Posterior vena cava (tissue), 2 donors: ENCODE measurements at places on chromosomes 7 and 10.

GRCh38 chr10:14691359-14691758 is 83.3 kb downstream of the FAM107B start:
- DNase-seq = no peak

GRCh38 chr7:24728503-24729364 is 28.5 kb downstream of the GSDME start:
- DNase-seq = no peak

GRCh38 chr10:86687750-86688149 is 19.4 kb downstream of the LDB3 start:
- no peak for DNase-seq

DNA sequence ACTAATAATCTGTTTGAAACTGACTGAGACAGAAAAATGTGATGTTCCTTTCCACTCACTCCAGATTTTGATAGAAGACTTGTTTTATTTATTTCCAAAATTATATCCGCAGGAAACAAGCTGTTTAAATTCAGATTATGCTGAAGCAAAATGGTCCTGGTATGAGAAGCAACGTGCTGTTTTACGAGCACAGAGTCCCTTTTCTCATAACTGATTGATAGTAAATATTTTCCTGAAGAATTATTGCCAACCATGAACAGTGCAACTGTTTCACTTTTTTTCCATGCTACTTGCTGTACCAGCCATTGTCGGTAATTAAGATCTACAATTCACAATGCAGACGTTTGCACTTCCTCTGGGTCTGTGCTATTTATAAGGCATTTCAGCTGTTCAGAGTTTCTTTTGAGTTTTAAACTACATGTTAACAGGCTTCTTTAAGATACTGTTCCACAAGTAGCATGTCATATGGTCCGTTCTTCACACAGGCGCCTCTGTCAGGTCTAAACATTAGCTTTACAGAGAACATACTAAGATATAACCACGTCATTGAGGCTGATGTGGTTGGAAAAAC is 103.8 kb downstream of the POLL start:
- no peak for DNase-seq

DNA sequence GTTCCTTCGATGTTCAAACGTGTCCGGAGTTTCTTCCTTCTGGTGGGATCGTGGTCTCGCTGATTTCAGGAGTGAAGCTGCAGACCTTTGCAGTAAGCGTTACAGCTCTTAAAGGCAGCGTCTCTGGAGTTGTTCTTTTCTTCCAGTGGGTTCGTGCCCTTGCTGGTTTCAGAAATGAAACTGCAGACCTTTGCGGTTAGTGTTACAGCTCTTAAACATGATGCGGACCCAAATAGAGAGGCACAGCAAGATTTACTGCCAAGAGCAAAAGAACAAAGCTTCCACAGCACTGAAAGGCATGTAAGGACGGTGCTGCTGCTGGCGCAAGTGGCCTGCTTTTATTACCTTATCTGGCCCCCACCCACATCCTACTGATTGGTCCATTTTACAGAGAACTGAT is 931.4 kb downstream of the IPMK start:
- DNase-seq = no peak
